ENCODE measurements at places on chromosomes 4 and X.

- no peak for DNase-seq
Observed at GRCh38 chr4:137543198-137543597, 10.9 kb upstream of the PCDH18 start.

GRCh38 chr4:167616476-167616875 is 382.2 kb upstream of the SPOCK3 start:
- DNase-seq, result peak; percentile 61

GRCh38 chr4:164439037-164439436 is 314.9 kb upstream of the SMIM31 start:
- no peak for DNase-seq

DNA sequence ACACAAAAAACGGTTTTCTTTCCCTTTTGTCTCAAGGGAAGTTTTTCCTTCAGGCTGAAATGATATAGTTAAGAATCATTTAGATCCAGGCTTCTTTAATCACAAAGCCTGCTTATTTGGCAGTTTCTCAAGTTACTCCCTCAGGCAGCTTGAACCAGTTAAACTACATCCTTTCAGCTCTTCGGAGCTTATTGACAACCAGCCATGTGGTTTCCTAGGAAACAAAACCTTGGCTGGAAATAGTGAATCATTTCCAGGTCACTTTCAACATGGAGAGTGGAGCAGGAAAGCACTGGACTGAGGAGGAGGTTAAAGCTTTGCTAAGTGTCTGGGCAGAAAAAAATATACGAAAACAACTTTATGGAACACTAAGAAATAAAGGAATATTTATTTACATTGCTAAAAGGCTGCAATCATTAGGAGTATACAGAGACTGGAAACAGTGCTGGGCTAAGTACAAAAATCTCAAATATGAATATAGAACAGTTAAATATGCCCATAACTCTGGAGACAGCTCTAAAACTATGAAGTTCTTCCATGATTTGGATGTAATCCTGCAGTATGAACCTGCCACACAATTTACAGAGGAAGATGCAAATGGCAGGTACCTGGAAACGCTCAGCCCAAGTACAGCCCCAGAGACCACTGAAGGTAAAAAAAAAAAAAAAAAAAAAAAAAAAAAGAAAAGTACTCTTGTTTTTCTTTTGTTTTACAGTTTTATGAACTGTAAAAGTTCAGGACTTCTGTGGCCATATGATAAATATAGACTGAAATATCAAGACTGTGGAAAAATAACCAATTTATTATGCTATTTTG is 23.2 kb upstream of the AASDH start:
- peak; percentile 90 for DNase-seq

DNA sequence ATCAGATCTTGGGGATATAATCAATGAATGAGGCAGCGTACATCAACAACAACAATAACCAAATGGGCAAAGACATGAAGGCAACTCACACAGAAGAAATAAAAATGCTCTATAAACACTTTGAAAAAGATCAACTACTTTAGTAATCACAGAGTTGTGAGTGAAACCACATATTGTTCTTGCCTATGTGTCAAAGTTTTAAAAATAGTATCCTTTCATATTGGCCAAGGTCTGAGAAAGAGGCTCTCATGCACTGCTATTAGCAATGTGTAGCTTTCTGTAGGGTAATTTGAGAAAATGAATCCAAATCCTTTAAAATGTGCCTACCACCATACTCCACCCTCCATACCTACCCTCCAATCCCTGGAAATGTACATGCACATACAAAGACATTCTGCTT is 25.0 kb downstream of the COQ2 start:
- no peak for DNase-seq

DNA sequence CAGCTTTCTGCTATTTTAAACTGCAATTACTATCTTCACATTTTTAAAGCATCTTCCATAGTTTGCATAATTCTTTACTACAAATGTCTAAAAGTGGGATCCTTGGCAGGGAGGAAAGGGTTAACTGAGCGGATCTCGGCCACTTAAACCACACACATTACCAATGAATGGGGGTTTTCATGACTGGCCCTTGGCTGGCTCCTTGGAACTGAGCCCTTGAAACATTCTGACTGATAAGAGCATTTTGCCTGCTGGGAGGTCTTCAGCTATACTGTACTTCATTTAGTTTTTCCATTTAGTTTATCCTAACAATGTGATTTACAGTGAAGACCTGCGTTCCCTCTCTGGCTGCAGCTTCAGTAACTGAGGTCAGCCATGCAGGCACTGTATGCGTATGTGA is 31.7 kb upstream of the MFAP3L start:
- no peak for DNase-seq

DNA sequence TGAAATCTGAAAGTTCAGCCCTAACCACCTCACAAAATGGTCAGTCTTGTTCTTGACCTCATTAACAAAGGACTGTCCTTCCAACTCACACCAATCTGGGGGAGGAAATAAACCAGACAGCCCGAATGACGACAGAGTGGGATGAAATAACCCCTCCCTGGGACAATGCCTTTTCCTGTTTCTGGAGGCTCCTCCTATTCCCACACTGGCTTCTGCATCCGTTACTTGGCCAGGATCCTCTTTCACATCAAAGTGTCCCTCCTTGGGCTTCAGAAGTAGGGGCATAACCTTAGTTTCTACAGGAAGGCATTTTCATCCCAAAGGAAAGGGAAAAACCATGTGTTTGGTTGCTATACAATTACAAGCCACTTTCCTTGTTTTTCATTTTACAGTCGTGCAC is 59.8 kb upstream of the RPL34 start:
- DNase-seq, result no peak

- peak; percentile 14 for DNase-seq
Observed at GRCh38 chr4:188971125-188971524, 831.9 kb downstream of the TRIML1 start.

- DNase-seq, result peak; percentile 12
Observed at GRCh38 chrX:101260435-101260834, 30.7 kb downstream of the TAF7L start.

GRCh38 chr4:112234952-112235609 is 3.5 kb downstream of the AP1AR start:
- DNase-seq, result peak; percentile 80

DNA sequence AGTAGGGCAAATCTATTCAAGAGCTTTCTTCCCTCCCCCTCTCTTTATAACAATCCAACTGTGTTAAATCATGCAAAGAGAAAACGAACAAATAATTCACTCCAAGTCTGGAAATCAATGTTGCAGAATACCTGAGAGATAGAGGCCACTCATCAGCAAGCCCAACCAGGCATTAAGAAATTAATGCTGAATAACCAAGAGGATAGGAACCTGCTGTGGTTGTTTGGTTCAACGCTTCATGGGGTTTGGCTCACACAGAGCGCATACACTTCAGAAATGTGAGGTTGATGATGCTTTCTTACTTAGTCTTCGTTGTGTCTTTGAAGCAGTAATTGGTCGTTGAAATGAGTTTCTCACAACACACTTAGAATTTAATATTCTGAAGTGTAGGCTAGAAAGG is 1540.0 kb upstream of the PABPC4L start:
- DNase-seq, result no peak

DNA sequence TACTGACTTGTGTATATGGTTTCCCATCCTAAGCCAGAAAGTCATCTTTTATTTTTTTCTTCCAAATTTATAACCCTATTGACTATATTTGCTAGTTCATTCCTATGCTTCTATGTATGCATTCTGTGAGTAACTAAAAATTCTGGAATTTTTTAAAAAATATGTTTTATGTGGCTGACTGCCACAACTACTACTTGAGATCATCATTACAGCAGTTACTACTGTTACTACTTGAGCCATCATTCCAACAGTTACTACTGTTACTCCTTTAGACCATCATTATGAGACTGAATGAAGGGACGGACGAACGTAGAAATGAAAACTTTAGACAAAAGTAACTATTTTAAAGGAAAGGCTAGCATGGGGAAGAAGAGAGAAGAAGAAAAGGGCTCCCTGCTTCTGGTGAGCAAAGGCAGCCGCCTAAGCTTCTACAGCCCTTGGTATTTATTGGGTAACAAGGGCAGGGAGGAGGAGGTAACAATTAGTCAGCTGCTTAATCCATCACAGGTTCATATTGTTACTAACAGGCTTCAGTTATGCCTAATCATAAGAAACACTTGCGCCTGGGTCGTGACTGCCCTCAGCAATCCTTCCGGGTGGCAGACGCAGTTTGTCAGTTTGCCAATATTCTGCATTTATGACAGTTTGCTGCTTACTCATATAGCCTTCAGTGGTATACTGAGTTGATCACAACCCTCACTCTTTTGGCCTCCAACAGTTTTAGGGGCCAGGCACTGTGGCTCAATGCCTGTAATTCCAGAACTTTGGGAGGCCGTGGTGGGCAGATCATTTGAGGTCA is 80.4 kb downstream of the PDLIM5 start:
- no peak for DNase-seq

- DNase-seq, result peak; percentile 1
Observed at GRCh38 chr4:89836031-89836745, 773 bp downstream of the SNCA start.

- no peak for DNase-seq
Observed at GRCh38 chrX:2224161-2224560, 276.6 kb downstream of the DHRSX start.

- DNase-seq, result peak; percentile 83
Observed at GRCh38 chrX:22389556-22390179, 117.0 kb downstream of the CBLL2 start.

GRCh38 chr4:69126024-69126423 is 29.8 kb downstream of the UGT2B7 start:
- no peak for DNase-seq

DNA sequence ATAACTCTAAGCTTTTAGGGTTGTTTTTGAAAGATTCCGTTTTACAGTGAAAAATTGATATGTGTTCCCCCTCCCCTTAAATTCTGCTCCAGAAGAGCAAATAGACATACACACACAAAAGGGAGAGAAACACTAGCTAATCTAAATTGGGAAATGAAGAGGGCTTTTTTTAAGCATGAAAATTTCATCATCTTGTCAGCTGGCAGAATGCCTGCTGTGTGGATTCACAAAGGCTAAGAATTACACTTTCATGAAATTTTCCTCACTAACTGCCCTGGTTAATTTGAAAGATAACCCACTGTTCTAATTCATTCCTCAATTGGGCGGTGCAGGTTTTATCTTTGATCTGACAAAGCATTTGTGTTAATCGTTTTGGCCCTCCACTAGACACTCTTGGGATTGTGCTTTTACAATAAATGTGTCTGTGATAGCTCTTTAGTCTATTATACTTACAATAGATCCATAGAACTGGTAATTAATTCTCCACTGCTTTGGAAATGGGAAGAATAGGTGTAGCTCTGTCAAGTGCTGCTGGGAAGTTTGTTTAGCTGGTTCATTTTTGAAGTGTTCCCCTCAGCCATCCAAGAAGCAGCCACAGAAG is 152.9 kb downstream of the POLA1 start:
- DNase-seq, result no peak

DNA sequence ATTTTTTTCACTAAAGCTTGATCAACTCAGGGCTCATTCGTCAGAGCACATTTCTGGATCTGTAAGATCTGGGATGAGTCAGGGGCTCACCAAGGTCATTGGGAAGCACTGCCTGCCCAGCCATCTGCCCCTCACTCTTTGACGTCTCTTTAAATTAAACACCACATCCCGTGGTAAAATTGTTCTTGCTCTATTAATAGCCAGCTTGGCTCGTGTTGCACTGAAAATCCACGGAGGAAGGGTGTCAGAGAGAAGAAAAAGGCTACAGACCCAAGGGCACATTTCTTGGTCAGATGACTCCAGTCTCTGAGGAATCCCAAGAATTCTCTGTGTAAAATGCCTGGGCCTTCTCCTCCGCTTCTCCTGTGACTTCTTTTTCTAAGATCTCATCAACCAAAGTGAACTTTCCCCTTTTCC is 45.7 kb upstream of the GATB start:
- peak; percentile 57 for DNase-seq

DNA sequence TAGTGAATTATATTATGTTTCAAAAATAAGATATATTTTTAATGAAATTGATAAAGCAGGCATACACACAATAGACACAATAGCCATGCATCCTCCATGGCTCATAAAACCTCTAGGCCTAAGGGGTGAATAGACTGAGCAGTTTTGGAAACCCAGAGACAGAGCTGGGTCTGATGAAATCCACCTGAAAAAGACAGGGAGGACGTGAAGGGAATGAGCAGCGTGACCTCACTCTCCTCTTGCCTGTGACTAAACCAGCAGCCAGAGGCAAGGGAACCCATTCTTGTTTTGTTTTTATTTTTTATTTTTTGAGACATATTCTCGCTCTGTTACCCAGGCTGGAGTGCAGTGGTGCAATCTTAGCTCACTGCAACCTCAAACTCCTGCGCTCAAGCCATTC is 424.4 kb upstream of the FAM241A start:
- DNase-seq, result no peak

- no peak for DNase-seq
Observed at GRCh38 chr4:70994069-70994366, 569 bp downstream of the DCK start.

DNA sequence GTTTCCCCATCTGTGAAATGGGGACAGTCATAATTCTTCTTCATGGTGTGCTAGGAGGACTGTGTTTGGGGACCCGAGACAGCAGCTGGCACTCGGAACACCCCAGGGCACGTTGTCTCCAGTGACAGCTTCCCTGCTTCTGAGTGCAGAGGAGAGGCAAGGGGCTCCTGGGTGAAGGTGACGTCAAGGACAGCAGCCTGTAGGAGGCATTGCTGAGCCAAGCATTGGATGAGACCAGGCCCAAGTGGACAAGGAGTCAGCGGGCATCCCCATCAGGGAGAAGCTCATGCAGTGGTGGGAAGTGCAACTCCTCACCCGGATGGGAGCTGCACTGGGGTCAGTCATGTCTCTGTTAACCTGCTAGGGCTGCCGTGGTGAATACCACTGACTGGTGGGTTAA is 46.1 kb downstream of the EVC start:
- DNase-seq, result no peak

DNA sequence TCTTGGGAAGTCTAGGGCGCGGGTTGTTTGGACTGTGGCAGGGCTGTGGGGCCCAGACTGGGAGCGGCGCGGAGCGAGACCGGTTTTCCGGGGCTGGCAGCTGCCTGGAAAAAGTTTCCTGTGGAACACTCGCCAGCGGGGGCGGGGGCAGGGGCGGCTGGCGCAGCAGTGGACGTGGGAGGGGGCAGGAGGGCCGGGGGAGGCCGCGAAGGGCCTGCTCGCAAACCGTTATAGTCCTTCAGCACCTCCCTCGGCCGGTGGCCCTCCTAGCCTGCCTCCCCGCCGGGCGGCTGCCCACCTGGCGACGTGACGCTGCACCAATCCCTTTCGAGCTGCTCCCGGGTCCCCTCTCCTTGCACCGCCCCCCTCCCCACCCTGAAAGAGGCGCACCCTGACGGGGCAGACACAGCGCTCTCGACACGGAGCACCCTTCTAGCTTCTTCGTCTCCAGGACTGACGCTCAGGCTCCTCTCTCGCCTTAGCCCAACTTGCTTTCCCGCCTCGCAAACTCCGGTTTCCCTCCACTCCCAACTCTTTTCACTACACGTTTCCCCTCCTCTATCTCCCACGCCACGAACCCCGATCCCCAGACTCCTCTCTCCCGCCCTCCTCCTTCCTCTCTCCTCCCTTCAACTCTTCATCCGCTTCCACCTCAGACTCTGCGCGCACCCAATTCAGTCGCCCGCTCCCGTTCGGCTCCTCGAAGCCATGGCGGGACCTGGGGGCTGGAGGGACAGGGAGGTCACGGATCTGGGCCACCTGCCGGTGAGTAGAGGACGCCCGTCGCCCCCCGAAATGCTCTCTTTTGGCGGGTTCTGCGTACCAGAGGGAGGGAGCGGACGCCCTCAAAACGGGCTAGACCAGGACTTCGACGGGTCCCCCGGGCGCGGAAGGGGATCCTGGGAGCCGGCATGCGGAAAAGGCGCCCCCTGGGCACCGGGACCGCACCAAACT is at the start of gene NRK:
TSS of gene NRK (plus strand) at position 402 of the 954 bp plus-strand sequence. CDS start at position 709, 307 bp downstream.
- peak; percentile 8 for DNase-seq

Measured in HCEC 1CT (cell line).